ENCODE measurements at places on chromosomes 11 and 22.

DNA sequence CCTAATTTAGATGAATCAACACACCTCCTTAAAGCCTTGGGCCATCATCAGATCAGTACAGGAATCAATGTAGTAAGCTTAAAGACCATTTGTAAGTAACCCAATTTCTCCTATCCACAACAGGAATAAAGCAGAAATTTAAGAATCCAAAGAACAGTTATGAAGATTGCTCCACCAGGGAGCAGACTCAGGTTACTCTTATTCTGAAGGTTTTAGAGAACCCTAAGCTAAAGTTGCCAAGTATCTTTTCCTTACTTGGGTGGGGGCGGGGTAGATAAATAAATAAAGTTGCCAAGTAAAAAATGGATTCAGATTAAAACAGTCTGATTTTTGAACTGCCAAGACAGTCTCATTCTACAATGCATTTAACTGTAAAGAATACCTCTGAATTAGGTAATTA, 18.1 kb downstream of the CKAP5 start:
- DNase-seq, result peak; percentile 20

GRCh38 chr22:49404020-49404419, 423.7 kb downstream of the BRD1 start:
- no peak for DNase-seq

DNA sequence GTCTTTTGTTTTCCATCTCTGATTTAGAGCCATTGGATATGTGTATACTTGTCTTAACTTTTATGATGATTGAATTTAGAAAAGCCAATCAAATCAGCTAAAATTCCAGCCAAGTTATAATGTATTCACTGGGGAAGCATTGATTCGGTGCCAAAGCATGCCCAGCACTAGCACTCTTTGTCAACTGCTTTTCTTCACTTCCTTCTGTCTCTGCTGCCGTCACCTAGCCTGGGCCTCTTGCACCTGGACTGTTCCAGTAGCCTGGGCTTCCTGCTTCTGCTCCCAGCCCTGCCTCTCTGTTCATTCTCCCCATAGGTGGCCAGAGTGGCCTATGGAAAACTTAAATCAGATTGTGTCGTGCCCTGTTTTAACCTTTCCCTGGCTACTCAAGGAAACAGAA, 80.7 kb downstream of the NAV2 start:
- DNase-seq, result no peak

DNA sequence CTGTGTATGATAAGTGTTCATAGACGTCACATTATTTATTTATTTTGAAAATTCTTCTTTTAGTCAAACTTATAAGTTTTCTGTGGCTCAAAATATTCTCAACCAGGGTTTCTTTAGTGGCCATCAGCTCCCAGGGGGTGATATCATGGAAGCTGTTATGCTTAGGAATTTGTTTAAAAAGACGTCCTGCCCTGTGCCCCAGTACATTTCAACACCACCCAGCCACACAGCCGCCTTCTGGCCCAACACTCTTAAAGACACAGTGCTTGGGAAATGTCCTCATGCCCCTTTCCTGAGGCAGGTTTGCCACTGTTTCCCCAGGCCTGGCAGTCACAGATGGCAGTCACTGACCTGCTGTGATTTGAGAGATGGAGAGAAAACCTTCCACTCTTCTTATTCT, 19.9 kb downstream of the TSKU start:
- peak; percentile 70 for DNase-seq

GRCh38 chr22:26604368-26604767, 13.5 kb downstream of the CRYBB1 start:
- DNase-seq, result no peak
